ENCODE measurements at places on chromosomes 1 and 21. TPM values are rescaled to one million over a fixed set of nuclear protein-coding genes. Genes with fewer than 3 reads are reported as not detected.

DNA sequence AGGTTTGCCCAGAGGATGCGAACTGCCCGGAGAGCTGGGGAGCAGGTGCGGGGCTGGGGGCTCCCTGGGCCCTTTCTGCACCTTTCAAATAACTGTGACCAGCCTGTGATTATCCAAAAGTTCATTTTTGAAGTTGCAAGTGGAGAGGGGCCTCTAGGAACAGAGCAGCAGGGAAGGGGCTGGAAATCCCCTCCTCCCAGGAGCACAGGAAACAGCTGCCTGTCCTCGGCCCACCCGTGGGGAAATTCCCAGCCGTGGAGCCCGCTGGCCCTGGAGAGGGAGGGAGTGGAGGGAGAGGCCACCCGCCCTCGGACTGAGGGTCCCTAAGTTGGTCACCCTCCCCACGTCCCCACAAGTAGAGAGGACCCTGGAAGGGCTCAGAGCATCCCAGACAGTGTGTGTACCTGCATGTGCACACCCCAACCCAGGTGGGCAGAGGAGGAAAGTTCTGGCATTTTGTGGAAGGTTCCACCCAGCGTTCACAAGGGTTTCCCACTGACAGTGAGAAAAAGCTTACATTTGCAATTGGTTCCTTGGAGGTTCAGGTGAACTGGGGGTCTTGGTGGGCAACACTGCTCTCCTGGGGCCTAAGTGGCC lies 1.2 kb upstream of the TNFRSF4 start:
- DNase-seq = no peak

GRCh38 chr1:36182734-36183133 lies 26.8 kb downstream of the MAP7D1 start:
- peak; percentile 58 for DNase-seq

- DNase-seq = no peak
Measured at GRCh38 chr1:215202868-215203267, 120.3 kb downstream of the KCNK2 start.

GRCh38 chr1:244863491-244864252 lies 671 bp downstream of the HNRNPU start:
- DNase-seq = no peak

Gene PCSK9
- 171 TPM for total RNA-seq

All from H7 (cell line).